ENCODE measurements at places on chromosomes 7 and 10.
A peak's percentile ranks its signal among the peaks of the same experiment; 100 is the strongest.

- DNase-seq, result no peak
Observed at GRCh38 chr7:128914566-128915151, 4.2 kb upstream of the KCP start.

- DNase-seq, result no peak
Observed at GRCh38 chr10:35059481-35059880, 30.7 kb downstream of the CUL2 start.

GRCh38 chr7:141701489-141702046 lies 398 bp downstream of the DENND11 start:
- peak; percentile 48 for DNase-seq

DNA sequence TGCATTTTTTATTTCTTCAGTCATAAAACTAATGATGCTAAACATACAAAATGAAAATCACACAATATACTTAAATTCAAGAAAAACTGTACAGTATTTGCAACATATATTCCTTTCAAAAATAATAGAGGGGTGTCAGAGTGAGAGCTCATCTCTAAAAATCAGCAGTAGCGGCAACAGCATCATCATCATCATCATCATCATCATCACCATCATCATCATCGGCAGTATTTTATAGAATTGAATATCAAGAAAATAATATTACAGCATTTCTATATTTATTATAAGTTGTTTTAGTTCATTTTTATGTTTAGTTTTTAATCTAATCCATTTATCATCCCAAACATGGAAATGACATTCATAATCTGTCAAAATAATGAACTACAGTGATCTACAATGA lies 67.4 kb upstream of the PPP1R3A start:
- DNase-seq, result no peak

DNA sequence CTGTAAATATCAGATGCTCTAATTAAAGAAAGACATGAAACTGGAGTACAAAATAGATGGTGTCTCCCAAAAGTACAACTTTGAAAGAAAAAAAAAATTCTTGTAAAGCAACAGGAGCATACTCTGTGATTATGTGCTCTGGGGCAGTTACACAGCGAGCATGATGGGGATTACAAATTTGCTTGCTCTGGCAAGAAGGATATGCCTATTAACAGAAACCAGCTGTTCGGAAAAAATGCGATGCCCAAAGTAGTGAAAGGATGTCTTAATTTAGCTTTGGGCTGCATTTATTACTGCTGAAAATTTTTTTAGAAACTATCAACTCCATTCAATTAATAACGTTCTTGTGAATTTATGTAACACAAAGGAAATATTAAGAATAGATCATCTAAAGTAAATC lies 256.9 kb upstream of the TPK1 start:
- no peak for DNase-seq

DNA sequence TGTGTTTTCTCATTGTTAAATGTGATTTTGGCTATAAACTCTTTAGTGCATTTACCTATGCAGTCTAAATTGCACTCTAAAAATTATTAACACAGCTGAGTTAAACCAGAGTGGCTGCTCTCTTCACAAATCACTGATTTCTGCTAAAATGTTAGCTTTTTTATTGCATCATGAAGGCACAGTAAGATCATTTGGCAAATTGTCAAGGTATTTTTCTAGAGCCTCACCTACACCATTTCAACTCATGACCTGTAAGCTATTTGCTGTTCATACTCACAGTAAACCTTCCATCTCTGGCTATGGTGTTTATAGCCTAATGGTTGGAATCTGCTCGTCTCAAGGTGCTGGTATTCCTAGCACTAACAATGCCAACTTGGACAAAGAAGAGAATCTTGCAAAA lies 25.7 kb downstream of the NDUFB2 start:
- DNase-seq, result no peak

DNA sequence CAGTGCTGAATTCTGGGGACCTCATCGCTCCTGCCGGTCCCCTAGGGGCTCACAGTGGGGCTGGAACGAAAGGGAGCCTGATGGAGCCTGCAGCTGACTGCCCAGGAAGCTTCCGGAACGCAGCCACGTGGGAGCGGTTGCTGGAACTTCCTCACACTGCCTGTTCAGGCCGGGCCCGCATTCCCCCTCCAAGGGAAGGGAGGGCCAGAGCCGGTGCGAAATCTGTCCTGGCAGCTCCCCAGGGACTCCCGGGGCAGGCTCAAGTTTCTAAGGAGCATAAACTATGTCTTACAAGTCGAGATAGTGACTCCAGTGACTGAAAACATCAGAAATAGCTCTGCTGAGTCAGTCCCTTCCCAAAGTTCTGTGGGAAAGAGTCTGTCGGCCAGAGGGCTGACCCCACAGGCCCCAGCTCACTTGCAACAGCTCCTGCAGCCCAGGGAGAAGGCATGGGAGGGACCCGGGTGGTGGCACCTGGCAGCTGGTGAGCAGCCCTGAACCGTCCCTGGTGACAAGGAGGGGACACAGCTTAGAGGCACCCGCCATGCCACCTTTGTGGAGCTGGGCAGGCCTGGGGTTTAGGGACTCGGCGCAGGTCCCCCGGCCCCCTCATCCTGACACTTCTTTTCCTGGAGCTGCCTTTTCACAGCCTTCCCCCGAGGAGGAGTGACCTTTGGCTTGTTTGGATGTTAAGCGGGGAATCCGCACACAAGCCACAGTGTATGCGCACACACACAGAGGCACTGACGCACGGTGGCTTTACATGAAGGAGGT lies 47.6 kb downstream of the PDGFA start:
- no peak for DNase-seq

DNA sequence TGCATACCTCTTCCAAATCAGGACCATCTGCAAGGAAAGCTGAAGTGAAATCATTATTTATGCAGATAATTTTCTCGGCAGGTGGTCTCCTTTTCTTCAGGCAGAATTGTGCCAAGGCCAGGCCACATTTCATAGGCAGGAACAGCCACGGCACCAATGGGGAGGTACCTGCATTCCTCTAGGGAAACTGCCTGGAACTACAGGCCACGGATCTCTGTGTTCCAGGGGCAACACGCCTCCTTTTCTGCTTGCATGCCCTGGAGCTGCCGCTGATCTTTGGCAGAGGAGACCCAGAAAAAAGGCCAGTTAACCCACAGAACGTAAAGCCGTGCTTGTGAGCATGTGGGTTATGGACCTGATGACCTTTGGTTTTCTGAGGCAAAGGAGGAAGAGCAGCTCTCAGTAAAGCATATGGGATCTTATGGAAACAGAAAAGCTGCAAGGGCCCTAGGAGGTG lies 111.2 kb upstream of the KIAA1217 start:
- DNase-seq, result no peak

DNA sequence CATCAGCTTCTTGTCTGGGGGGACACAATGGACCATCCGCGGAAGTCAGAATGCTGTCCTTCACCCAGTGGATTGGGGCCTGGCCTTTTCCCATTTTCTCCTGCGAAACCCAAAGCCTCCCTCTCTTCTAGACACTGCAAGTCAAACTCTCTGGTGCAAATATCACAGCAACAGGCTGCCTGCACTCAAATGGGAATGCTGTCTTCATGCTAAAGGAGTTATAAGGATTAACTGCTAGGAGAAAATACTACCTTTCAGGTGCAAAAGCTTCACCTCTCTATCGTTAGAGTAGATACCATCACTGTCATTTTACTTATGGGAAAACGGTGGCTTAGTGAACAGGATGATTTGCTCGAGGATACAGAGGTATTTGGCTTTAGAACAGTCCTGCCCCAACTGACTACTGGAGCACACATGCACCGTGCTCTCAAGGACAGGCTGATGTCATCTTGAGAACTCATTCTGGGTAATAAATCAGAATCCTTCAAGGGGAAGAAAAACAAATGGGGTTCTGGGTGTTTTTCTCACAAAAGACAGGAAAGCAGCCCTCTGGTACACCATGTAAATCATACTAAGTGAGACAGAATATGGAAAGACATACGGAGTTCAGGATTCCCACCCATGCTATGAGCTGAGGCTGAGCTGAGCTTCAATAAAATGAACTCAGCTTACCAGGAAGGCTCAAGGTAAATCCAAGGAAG lies 100.9 kb downstream of the SAMD9 start:
- DNase-seq, result no peak

GRCh38 chr10:61857746-61858145 lies 43.8 kb upstream of the ARID5B start:
- DNase-seq, result no peak

DNA sequence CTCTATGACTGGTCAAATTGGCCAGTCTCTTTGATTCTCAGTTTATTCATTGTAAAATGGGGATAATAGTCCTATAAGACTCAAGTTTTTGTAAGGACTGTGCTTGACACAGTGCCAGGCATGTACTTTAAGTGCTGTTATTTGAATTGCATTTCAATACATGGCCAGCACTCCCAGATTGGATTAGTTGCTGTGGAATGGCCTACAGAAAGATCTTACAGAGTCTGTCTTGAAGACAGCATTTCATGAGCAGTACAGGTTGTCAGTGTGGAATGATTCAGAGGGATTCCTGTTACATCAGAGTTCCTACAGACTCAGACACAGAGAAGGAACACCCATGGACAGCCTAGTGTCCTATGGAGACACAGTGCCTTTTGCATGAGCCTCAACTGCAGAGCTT lies 238.1 kb upstream of the BMPER start:
- DNase-seq, result no peak

- no peak for DNase-seq
Observed at GRCh38 chr7:26948617-26949118, 84.3 kb upstream of the SKAP2 start.

- DNase-seq, result no peak
Observed at GRCh38 chr7:116145245-116145852, 65.0 kb upstream of the TES start.

DNA sequence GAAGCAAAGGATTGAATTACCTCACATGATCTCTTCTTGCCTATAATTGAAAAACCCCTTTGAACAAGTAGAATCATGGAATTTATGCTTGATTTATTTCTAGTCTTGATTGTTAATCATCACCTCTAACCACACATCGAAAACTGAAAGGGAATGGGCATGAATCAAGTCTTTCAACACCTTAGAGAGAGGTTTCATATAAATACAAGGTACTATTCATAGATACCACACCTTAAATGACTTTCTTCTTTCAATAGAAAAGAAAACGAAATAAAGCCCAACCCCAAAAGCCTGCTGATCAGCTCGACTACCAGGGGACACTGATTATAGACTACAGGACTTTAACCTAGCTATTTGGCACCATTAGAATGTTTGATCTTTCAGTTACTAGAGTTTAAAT lies 128.6 kb upstream of the PTPRZ1 start:
- DNase-seq, result no peak

DNA sequence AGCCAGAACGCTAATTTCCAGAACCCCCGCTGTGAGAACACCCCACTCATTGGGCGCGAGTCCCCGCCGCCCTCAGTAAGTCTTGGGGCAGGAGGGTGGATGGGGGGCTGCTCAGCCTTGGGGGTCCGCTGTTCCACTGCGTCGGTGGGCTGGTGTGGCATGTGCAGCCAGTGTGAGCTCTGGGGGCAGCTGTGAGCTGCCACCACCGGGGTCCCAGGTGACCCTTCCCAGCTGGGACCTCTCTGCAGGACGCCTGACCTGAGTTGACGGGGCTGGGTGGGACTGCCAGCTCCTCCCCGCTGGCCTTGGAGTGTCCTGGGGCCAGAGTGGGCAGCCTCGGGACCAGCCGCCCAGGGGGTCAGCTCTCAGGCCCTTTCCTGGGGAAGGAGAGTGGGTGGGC lies 27.2 kb downstream of the TTYH3 start:
- DNase-seq, result no peak

GRCh38 chr10:129319934-129320333 lies 147.1 kb upstream of the MGMT start:
- no peak for DNase-seq

- DNase-seq, result no peak
Observed at GRCh38 chr10:21080261-21080660, 183.2 kb upstream of the NEBL start.

DNA sequence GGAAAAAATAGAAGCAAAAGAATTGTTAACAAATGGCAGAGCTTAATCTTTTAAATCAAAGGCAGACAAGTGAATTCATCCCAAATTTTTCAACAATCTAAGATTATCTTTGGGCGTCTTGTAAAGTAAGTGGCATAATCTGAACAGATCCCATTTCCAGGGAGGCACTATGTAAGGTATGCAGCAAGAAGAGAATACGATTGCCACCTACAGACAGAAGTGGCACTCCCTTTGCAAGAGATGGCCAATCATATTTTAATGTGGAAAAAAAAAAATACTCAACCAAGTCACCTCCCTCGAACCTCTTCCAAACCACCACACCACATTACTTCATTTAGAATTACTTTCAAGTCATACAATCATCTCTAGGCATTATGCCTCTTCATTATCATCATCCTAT lies 4.0 kb downstream of the GFRA1 start:
- DNase-seq, result no peak

DNA sequence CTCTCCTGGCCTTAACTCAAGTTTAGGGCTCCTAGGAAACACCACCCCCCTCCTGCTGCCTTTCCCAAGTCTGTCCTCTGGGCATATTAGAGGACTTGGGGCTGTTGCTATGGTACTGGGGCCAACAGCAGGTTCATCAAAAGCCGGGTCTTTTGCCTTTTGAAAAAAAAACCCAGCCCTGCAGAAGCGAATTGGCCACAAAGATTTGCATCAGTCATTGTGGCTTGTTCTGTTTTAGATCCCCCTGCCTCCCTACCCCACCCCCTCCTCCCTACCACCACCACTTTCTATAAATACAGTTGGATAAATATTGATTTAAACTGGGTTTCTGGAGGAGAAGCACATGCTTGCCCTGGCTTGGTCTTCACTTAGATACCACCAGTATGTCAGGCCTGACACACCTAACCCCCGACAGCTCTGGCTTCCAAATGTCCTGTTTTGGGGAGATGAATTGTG lies 7.0 kb downstream of the MXI1 start:
- DNase-seq, result no peak

- no peak for DNase-seq
Observed at GRCh38 chr7:84231157-84231556, 36.6 kb upstream of the SEMA3A start.

- no peak for DNase-seq
Observed at GRCh38 chr10:122098924-122099323, 110.0 kb downstream of the TACC2 start.

DNA sequence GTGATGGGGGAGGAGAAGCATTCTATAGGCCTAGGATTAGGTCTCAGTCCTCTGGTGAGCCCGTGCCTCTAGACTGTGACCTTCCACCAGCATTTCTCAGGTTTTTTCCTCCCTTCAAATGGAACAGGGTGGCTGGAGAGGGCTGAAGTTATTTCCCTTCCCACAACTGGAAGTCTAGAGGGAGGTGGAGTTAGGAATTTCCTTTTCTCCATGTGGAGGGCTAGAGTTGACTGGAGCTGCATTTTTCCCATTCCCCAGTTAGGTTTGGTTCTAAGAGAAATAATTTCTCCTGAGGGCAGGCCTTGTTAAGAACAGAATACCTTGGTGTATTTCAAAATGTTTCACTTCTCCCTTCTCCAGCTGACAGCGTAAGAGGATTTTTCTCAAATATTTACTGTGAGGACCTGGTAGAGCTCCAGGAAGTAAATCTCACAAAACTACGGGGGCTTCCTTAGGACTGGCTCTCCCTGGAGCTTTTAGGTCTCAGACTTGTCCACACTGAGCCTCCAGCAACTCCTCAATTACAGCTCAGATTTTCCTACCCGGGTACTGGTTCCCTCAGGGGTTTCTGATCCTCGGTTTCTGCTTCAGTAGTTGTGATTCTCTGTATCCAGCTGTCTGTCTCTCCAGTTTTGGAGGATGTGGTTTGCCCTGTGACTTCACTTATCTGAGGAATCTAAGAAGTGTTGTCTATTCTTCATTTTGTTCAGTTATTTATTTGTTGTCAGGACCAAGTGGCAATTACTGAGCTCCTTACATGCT lies 6.0 kb upstream of the REEP3 start:
- no peak for DNase-seq

GRCh38 chr7:22806752-22807151 lies 15.9 kb downstream of the TOMM7 start:
- DNase-seq, result no peak
